ENCODE measurements at places on chromosomes 13 and 19.

DNA sequence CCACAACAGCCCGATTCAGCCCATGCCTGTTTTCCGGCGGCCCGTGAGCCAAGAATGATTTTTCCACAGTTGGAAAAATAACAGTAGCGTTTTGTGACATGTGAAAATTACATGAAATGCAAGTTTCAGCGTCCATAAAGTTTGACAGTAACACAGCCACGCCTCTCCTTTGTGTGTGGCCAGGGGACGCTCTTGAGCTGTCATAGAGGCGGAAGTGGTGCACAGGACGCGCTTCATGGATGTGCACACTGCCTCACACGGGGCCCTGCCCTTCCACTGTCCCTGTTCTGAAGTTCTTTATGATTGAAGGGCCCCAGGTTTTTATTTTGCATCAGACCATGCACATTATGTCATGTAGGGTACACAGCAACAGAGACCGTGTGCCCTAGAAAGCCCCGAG is 12.4 kb upstream of the ELAVL1 start:
- peak; percentile 30 for DNase-seq

- DNase-seq = no peak
Observed at GRCh38 chr19:32767951-32768679, 48.5 kb downstream of the TDRD12 start.

DNA sequence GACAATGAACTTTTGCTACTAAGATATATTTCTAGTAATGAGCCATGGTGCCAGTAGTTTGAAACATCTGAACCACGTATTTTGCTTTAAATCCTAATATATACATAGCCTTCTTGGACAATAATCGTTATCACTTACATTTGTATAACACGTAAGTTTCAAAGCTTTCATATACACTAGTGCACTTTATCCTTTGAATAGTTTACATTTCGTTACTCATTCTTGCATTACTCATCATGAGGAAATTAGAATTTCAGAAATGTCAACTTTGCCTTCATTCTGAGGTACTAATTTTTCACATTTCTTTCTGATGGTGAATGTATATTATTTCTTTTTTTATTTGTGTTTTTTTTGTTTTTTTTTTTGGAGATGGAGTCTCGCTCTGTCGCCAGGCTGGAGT is 5.8 kb downstream of the KBTBD7 start:
- no peak for DNase-seq

DNA sequence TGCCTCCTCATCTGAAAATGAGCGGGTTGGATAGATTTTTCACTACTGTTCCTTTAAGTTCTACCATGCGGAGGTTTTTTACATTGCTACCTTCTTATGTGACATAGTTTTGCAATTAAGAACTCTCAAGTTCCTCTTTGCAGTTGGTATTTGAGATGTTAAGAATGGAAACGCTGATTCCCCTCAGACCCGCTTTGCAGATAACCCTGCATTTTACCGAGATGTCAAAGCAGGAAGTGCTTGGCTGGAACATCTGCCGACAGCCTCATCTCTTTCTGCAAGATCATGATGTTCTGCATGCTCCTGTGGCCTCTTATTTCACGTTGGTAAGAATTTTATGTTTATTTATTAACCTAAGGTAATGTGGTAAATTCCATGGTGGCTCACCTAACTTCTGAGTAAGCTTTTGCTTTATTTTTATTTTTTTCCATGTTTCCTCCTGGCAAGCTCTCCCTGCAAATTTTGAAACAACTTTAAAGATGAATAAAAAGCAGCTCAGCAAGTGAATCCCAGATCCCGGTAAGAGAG is 22.5 kb downstream of the PABPC3 start:
- no peak for DNase-seq

- no peak for DNase-seq
Observed at GRCh38 chr19:56873493-56873892, 33.0 kb upstream of the PEG3 start.

- DNase-seq = no peak
Observed at GRCh38 chr13:50923272-50923671, 13.7 kb downstream of the RNASEH2B start.

GRCh38 chr13:82717249-82717648 is 1165.0 kb downstream of the SLITRK1 start:
- DNase-seq = no peak

DNA sequence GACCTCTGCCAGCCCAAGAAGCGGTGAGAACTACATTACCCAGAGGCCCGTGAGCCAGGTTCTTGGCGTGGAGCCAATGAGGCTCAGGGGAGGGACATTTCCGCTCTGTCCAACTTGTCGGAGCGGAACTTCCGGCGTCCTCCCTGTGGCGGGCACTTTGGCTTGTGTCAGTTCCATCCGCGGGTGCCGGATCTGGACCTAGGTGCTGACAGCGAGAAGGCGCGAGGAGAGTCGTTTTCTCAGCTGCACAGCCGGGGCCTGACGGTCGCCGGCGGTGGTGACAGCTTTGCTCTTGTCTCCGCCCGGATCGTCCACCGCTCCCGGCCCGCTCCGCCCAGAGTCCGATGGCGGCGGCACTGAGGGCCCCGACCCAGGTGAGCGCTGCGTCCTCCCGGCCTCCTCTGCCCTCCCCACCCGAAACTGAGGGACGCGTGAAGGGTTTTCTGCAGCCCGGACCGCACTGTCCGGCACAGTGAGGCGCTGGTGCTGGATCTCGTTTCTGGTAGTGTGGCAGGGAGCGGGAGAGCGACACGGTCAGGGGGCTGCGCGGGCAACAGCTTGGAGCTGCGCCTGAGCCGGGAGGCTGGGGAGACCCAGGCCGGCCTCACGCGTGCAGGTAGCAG is at the start of gene ZNF530:
ZNF530 (plus strand) TSS at position 125 of the 623 bp plus-strand sequence. CDS start 4,461 bp downstream, outside the sequence.
- peak; percentile 69 for DNase-seq

GRCh38 chr13:30024125-30024865 is 173.9 kb upstream of the UBL3 start:
- DNase-seq = no peak

DNA sequence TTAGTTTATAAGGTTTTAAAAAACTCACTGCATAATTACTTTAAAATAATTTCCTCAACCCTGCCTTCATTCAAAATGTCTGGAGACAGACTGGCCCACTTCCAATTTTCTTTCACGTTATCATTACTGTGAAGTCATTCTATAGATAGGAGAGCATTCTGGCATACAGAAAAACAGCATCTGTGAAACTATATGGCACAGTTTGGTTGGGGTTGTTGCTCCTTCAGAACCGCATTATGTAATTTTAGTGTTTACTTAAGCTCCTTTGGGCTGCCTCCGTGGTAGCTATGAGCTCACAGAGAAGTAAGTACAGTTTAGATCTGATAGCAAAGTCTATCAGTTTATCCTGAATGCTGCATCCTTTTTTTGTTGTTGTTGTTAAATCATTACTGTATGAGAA is 104.3 kb downstream of the KCNRG start:
- no peak for DNase-seq

DNA sequence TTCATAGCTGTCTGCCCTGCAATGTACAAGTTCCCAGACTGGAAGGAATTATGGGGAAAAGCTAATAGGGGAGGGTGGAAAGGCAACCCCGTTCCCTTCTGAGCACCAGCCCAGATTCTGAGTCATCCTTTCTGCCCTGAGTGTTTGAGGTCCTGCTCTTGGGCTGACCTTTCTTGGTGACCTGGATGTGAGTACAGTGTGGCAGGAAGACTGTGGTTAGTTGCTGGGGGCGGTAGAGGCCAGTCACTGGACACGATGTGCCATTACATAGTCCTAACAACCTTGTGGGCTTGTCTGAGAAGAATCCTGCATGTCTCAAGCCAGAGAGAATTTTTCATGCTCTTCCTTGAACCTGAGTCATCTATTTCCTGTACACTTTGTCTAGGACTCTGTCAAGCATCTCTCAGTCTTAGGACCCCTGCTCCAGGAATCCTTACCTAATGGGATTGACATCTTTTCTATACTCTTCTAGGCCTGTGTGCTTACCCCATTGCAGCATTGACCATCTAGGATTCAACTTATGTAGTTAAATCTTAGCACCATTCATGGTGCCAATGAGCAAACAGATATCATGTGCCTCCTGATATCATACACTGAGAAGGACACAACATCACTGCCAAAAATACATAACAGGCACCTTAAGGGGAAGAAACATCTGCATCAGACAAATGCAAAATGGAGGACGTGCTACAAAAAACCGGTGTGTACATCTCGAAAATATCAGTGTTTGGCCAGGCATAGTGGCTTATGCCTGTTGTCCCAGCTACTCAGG is 8.1 kb upstream of the ANGPTL4 start:
- DNase-seq = no peak

DNA sequence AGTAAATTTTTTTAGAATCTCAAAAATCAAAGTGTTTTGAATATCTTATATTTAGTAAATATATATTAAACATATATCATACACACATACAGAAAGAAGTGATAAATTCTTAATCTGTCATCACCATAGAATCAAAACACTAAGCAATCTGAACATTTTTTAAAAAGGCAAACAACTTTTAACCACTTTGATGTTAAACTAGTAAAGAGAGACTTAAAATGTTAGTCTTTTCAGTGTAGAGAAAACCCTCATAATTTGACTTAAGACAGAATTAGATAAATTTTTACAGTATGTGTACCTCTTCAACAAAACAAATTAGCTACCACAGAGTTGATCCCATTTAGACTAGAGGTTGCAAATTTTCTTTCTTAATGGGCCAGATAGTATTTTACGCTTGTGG is 13.4 kb downstream of the SUPT20H start:
- DNase-seq = no peak

- DNase-seq = no peak
Observed at GRCh38 chr13:40434516-40435397, 231.7 kb downstream of the FOXO1 start.

GRCh38 chr13:73189776-73190175 is 131.0 kb downstream of the KLF5 start:
- no peak for DNase-seq

DNA sequence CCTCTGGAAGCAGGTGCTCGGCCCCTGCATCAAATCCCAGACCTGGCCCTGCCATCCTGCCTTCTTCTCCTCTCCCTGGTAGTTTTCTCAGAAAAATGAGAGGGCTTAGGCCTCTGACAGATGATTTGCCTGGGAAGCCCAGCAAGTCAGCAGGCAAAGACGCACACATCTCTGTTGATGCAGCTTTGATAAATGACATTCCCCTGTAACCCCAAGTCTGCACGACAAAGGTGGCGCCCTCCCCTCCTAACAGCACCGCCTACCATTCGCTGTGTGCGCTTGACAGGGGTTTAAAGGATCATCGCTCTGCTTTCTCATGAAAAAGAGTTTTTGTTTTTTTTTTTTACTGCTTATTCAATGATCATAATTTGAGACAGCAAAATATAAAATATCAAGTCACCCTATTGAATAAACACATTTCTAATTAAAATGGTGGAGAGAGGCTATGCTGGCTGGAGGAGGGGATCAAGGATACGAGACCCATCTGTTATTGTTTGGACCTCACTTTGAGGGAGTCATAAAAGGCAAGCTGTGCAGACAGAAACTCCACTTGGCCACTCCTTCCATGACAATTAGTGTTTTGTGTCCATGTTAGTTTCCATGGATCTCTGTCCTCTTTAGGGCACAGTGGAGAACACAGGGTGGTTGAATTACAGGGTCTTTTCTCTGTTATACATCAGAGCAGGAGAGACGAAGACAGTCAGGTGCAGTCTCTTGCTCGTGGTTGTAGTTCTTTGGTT is 126.1 kb downstream of the FGF9 start:
- DNase-seq = no peak

GRCh38 chr19:29671393-29672160 is 6.3 kb downstream of the PLEKHF1 start:
- DNase-seq = peak; percentile 63

Measured in T-helper 17 cell (primary cell).